Left forelimb (tissue), 1 donor: ENCODE measurements at places on chromosomes 16 and 17.

DNA sequence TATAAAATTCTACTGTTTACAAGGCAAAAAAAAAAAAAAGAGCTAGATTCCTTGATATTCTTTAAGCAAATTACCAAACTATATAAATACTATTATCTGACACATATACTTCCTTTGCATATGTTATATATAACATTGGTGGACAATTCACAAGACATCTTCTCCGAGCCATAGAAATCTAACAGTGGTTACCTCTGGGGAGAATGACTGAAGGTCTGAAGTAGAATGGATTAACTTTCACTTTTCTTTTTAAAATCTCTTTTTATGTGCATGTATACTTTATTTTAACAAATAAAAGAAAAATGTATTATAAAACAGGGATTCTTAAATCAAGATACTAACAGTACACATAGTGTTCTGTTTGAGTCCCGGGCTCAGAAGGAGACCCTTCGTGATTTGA is 131.0 kb downstream of the MRTFB start:
- no peak for DNase-seq

- DNase-seq: no peak
These were observed 5.3 kb downstream of the ST3GAL2 start for GRCh38 chr16:70433458-70434103.

GRCh38 chr16:30570636-30571444 is 674 bp downstream of the ZNF688 start:
- peak; percentile 74 for DNase-seq

GRCh38 chr16:78407191-78407590 is 307.7 kb downstream of the WWOX start:
- no peak for DNase-seq

DNA sequence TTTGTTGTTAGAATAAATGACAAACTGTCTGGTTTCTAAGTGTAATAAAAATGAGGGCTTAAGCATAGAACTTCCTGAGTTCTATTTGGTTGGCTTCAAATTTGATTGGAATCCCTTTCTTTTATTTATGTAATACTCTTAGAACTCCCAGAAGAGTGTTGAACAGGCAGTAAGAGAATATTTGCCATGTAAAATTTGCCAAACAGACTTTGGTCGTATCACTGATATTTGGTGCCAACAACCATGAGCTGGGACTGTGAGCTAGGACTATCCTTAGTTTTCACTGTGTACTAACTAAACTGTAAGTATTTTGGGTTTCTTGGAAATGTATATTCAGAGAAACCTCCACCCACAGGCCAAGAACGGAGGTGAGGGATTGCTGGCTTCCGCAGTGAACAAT is 971.2 kb upstream of the SOX9 start:
- DNase-seq: no peak

DNA sequence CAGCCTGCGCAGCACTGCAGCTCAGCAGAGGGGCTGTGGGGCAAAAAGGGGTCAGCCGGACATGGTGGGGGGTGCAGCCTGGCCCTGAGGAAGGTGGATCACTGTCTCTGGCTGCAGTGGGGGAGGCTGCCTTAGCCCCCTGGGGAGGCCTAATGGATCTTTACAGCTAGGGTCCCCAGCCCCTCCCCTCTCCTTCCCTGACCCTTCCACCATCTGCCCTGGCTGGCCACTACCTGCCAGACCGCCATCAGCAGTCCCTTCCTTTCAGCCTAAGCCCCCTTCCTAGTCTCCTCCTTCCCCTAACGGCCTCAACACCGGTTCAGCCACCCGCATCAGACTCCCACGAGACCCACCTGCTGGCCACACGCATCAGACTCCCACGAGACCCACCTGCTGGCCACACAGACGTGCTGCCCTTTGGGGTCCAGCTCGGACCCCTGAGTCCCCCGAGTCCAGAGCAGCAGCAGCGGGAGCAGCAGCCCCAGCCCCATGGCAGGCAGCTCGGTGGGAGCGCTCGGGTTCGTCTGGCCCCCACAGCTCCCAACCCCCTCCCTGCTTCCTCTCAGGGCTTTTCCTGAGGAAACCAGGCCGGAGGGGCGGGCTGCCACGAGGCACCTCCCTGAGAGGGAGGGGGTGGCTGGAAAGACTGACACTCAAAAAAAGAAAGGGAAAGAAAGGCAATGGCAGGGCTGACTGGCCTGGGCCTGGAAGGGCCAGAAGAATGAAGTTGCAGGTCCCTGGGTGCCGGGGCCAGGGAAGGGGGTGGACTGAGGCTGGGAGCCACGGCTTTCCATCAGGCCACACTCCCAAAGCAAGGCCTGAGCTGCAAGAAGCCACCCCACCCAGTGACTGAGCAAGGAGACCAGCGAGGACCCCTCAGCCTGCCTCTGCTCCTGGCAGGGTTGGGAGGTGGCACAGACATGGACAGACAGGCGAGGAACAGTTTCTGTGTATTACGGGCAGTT is at the start of gene SCARF1:
Gene SCARF1, minus strand, starts transcription at position 526 of the 965 bp plus-strand sequence. Its CDS starts 35 bp downstream, at position 491.
- DNase-seq: no peak

DNA sequence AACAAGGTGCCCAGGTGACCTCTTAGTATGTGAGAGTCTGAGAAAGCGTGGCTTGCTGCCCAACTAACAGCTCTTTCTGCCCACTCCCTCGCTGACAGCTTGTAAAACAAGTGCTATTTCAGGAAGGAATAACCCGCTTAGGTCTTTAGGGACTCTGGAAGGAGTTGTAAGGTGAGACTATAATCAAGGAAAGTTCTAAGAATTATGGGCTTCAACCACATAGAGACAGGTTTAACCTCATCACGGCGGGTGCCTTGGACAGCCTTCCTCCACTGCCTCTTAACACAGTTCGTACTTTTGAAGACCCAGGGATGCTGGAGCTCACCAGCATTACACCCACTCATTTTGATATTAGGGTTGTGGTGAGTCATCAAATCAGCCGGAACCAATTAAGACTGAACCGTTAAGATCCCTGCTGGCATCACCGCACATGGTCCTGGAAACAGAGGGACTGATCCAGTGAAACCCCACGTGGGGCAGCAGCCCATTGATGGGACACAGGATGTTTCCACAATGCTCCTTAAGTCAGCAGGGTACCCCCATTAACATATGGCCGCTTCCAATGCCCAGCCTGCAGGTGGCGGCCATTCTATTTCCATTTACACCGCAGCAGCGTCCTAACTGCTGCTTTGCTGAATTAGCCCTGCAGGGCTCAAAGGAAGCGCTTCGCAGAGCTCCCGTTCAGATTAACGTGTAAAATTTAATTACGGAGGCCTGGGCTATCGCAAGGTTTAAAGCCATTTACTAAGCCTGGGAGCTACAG is 176.6 kb upstream of the SDK2 start:
- no peak for DNase-seq

- no peak for DNase-seq
These were observed 23.0 kb downstream of the ARHGAP23 start for GRCh38 chr17:38451030-38451839.

GRCh38 chr17:75308732-75309629 is 19.7 kb upstream of the SLC25A19 start:
- no peak for DNase-seq

DNA sequence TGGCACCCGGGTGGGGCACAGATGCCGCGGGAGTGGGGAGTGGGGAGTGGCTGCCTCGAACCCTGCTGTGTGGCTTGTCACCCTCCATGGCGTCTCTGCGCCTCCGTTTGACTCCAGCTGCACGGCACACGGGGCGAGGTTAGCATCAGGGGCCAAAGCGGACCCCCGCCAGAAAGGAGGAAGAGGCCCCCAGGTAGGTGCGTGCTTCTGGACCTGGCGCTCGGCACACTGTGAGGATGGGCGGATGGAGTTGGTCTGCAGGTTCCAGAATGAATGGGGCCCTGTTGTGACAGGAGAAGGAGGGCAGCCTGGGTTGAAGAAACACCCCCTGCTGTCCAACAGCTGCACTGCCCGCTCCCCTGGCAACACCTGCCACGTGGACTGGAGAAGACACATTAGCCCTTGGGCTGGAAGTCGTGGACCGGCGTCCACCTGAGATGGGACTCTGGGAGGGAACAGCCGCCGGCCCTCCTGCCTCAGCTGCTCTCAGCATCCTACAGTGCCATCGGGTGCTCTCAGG is 9.4 kb upstream of the FASN start:
- no peak for DNase-seq

- no peak for DNase-seq
These were observed 5.0 kb upstream of the MYL4 start for GRCh38 chr17:47203984-47204721.

DNA sequence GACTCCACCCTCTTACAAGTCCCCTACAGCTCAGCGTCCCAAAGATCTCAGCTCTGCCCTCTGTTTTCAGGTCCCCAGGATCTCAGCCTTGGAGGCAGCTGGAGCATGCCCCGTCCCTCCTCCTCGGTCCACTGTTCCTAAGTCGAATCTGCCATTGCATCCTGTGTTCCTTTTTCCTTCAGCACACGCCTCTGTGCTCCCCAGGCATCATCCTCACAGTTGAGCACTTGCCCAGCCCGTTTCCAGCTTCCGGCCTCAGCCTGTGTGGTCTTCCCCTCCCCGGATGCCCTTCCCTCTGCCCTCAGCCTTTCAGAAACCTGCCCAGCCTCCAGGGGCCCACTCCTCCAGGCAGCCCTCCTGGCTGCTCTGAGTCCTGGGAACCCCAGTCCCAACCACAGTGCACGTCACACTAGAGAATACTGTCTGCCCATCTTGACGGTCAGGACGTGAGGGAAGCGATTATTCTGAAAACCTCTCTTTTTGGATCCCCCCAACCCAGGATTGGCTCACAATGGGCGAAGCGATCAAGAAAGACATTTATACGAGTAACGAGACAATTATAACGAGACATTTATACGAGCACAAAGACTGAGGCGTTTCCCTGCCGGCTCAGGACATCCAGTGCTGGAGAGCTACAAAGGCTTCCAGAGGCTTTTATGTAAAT is 41.4 kb downstream of the RPH3AL start:
- no peak for DNase-seq

DNA sequence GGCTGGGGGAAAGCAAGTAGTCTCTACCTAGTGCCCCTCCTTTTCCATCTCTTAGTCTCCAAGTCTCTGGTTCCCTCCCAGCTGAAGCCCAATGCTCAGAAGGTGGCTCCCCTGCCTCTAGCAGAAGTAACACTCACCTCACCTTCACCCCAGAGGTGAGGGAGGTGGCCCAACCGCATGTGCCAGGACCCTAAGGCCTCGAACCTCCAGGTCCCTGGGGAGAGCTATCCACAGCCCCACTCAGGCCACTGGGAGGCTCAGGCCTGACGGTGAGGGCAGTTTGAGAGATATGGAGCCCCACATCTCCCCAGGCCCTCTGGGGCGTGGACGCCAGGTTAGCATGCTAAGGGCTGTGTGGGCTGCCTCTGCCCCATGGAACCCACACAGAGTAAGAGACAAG is 5.8 kb downstream of the CBLN1 start:
- no peak for DNase-seq

- peak; percentile 61 for DNase-seq
These were observed 117.8 kb upstream of the METRNL start for GRCh38 chr17:82961366-82962162.

GRCh38 chr17:45335721-45336120 is 18.9 kb upstream of the MAP3K14 start:
- DNase-seq: no peak

GRCh38 chr17:79948945-79949655 is 86.6 kb downstream of the TBC1D16 start:
- peak; percentile 61 for DNase-seq

- no peak for DNase-seq
These were observed 5.1 kb upstream of the HSBP1 start for GRCh38 chr16:83802554-83803205.

GRCh38 chr17:49450735-49451134 is 36.1 kb upstream of the PHB1 start:
- no peak for DNase-seq

GRCh38 chr16:1082266-1082951 is 9.9 kb downstream of the SSTR5 start:
- no peak for DNase-seq

DNA sequence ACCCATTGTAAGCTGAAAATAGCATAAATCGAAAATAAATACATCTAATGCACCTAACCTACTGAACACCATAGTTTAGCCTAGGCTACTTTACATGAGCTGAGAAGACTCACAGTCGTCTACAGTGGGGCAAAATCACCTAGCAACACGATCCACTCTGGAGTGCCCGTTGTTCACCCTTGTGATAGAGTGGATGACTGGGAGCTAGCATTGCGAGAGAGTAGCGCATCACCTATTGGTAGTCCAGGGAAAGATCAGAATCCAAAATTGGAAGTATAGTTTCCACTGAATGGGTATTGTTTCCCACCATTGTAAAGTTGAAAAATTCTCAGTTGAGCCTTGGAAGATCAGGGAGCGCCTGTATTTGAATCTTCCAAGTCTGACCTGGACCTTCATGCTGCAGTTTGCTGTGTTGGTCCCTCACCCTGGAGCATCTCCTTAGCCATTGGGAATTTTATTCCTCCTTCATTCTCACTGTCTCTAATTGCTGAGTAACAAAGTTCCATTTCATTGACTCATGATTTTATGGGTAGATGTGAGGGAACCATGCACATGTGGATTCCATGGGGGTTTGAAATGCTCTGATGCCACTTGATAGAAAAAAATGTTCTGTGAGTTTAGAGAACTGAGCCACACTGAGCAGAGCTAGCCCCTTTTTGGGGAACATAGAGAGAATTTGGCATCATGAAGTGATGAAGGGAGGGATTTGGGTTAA is 19.6 kb downstream of the AKAP1 start:
- no peak for DNase-seq

GRCh38 chr17:59751955-59752413 is 44.5 kb downstream of the VMP1 start:
- DNase-seq: no peak

GRCh38 chr17:603406-604114 is 111.1 kb downstream of the VPS53 start:
- no peak for DNase-seq

GRCh38 chr16:83915081-83915480 is 16.2 kb downstream of the MLYCD start:
- no peak for DNase-seq

GRCh38 chr17:37642681-37643080 is 565 bp downstream of the DDX52 start:
- DNase-seq: no peak

DNA sequence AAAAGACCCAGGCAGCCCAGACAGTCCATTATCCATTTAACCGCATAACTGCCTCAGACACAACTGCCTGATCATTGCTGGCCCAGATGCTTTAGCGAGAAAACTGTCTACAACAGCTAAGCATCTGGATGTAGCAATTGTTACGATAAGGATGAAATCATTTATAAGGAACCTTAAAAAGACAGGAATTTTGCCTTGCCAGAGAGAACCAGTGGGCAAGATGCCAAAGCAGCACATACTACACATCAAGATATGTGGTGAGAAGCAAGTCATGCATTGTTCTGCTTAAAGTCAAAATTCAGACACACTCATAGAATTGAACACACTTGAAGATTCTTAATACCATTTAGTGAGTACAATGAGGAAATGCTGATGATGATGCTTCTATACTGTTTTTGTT is 1525.3 kb downstream of the CDH8 start:
- no peak for DNase-seq

- DNase-seq: peak; percentile 60
These were observed 9.9 kb downstream of the PER1 start for GRCh38 chr17:8142158-8142886.
